B cell (primary cell): ENCODE measurements at places on chromosomes 3 and 15. TPM values are rescaled to one million over a fixed set of nuclear protein-coding genes. Genes with fewer than 3 reads are reported as not detected.

CELF6 gene
- 4.3 and 5.3 TPM in 2 replicates for total RNA-seq

DNA sequence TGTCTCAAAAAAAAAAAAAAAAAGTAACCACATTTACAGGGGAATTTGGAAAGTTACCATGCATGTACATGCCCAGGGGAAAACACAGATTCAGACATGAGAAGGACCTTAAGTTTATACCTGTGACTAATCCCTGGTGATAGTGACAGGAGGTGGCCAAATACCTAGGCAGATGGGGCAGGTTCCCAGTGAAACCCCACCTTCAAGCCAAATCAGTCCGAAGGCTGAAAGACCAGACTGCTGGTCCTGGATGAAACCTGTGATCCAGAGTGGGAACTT lies 15.8 kb downstream of the SPCS1 start:
- DNase-seq = no peak
- H3K36me3 ChIP-seq = no peaks in the 10 kb centered on the region
- H3K27me3 ChIP-seq = no peaks in the 10 kb centered on the region
- H3K4me3 ChIP-seq = no peak overlapping the region

LMOD3 gene
- not detected in 2 replicates for total RNA-seq

- H3K27me3 ChIP-seq = no peaks in the 10 kb centered on the region
- DNase-seq = no peak
- H3K27ac ChIP-seq = no peak overlapping the region
These were observed 31.0 kb downstream of the TMOD2 start for GRCh38 chr15:51782357-51782896.

GRCh38 chr3:178736300-178736699 lies 200.1 kb downstream of the KCNMB2 start:
- H3K4me1 ChIP-seq = no peaks in the 10 kb centered on the region
- no peak overlapping the region for H3K27ac ChIP-seq
- H3K4me3 ChIP-seq = no peak overlapping the region
- H3K27me3 ChIP-seq = no peaks in the 10 kb centered on the region
- DNase-seq = no peak

DNA sequence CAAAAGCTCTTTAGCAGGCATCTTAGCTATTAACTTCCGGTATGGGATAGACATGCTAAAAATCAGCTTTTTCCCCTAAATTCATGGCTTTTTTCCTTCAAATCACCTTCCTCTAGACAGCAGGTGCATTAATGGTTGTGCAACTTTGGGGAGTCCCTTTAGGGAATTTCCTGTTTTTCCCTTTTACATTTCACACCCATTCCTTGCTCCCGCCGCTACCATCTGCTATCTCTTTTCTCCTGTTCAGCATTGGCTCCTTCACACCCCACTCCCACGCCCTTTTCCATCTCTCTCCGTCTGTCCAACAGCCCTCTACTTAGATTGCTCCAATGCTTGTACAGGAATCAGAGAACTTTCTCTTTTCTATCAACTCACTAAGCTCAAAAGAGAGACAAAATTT lies 43.4 kb downstream of the FEZF2 start:
- no peaks in the 10 kb centered on the region for H3K27me3 ChIP-seq
- H3K36me3 ChIP-seq = no peaks in the 10 kb centered on the region
- DNase-seq = no peak
- no peaks in the 10 kb centered on the region for H3K4me1 ChIP-seq

DNA sequence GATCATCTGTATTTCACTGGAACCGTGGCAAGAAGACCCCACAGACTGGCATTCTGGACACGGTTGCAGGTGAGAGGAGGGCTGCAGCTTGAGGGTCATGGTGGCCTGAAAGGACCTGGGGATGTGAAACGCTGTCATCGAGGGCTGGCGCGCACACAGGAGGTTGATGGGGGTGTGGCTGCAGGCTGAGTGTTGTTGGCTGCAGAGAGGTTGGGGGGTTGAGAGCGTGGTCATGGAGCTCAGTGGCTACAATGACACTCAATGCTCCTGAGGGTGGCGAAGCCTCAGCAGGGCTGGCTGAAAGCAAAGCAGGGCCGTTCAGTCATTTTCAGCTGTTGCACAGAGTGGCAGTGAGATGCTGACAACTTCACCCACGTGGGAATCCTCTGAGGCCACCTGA lies 21.0 kb downstream of the CPN2 start:
- no peaks in the 10 kb centered on the region for H3K36me3 ChIP-seq
- peaks cover 9% of the 10 kb centered on the region for H3K4me1 ChIP-seq
- DNase-seq = no peak
- no peak overlapping the region for H3K4me3 ChIP-seq
- H3K27me3 ChIP-seq = no peaks in the 10 kb centered on the region

DNA sequence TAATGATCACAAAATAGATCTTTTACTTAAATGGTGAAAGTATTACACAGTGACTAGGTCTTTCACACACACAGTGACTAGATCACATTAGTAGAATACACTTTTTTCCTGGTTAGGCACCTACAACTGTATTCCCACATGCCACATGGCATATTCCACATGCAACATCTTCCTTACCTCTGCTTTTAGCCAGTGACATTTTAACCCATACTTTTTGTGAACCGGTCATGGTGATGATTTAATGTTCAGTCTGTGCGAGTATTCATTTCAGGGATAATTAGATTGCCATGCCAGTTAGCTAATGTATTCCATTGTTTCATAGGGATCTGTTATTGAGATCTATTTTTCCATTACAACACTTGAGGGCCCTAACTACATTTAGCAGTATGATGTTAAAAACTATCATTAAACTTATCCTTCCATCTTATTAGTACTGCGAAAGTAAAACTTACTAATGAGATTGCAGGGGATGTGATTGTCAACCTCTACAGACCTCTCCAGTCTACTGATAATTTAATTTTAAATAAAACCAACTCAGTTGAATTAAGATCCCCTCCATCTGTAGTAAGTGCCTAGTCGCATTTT lies 28.3 kb downstream of the TSEN2 start:
- H3K36me3 ChIP-seq = peaks cover 2% of the 10 kb centered on the region
- H3K27me3 ChIP-seq = no peaks in the 10 kb centered on the region
- DNase-seq = no peak
- H3K27ac ChIP-seq = no peak overlapping the region
- H3K4me1 ChIP-seq = no peaks in the 10 kb centered on the region

DNA sequence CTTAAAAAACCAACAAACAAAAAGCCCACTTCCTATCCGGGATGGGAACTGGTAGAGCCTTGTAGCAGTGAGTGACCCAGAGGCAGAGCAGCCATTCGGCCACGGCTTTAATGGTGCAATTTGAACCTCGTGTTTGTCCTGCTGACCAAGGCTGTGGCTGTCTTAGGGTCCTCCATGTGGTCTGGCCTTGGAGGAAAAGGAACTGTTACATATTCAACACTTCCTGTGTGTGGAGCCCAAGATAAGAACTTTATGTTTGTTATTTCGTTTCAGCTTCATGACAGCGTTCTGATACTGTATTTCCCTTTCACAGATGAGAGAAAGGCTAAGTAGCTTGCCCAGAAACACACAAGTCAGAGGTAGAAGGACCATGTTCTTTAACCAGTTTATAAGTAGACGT lies 269.8 kb downstream of the SV2B start:
- no peak for DNase-seq
- no peaks in the 10 kb centered on the region for H3K4me1 ChIP-seq
- no peak overlapping the region for H3K4me3 ChIP-seq
- H3K27ac ChIP-seq = no peak overlapping the region
- no peaks in the 10 kb centered on the region for H3K36me3 ChIP-seq

DNA sequence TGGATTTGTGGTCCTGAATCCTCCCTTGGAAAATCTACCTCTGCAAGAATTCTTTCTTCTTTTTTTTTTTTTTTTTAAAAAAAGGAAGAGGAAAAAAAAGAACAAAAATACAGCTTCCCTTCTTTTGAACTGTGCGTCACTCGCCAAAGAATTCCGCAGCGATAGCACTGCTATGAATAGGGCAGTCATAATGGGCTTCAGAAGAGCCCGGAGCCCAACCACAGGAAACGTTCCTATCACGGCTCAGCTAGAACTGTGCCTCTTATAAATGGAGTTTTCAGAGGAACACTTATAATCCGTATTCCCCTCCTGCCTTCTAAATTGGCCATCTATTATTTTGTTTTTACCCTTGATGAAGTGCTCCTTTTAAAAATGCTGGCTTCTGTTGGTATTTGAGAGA lies 227.7 kb downstream of the ADAMTS17 start:
- H3K27me3 ChIP-seq = no peaks in the 10 kb centered on the region
- H3K4me3 ChIP-seq = no peak overlapping the region

- no peak overlapping the region for H3K4me3 ChIP-seq
- no peaks in the 10 kb centered on the region for H3K27me3 ChIP-seq
- H3K4me1 ChIP-seq = peaks cover 20% of the 10 kb centered on the region
- H3K27ac ChIP-seq = no peak overlapping the region
- DNase-seq = no peak
These were observed 39.7 kb downstream of the ZNF445 start for GRCh38 chr3:44437800-44438199.

FBN1 gene
- total RNA-seq = 0.25 and 0.53 TPM in 2 replicates

CAV3 gene
- total RNA-seq = not detected in 2 replicates

C3orf80 gene
- not detected in 2 replicates for total RNA-seq

DNA sequence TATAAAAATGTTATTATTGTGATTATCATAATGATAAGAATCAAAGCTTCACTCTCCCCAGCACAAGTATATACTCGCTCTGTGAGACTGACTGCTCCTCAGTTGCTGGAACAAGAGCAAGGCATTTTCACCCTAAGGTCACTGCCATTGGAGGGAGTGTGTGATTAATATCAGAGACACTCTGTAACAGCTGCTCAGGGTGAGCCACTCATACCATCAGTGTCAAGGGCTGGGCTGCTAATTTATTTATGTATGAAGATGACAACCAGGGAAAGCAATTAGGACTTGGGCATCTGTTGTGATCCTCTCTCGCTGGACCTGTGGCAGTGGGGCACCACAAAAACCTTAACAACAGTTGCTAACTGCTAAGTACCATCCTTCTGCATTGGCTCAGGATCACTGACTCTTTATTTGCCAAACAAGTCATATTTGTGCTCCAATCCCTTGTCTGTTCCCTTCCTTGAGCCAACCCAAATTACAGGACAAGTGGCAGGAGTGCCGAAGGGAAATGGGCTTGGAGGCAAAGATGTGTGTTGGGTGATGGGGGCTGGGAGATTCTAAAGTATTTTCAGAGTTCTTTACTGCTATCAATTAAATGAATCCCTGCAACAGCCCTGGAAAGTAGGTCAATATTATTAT lies 297.5 kb upstream of the STT3B start:
- peaks cover 32% of the 10 kb centered on the region for H3K4me1 ChIP-seq
- H3K27ac ChIP-seq = no peak overlapping the region
- DNase-seq = no peak
- no peaks in the 10 kb centered on the region for H3K27me3 ChIP-seq
- H3K36me3 ChIP-seq = no peaks in the 10 kb centered on the region

DNA sequence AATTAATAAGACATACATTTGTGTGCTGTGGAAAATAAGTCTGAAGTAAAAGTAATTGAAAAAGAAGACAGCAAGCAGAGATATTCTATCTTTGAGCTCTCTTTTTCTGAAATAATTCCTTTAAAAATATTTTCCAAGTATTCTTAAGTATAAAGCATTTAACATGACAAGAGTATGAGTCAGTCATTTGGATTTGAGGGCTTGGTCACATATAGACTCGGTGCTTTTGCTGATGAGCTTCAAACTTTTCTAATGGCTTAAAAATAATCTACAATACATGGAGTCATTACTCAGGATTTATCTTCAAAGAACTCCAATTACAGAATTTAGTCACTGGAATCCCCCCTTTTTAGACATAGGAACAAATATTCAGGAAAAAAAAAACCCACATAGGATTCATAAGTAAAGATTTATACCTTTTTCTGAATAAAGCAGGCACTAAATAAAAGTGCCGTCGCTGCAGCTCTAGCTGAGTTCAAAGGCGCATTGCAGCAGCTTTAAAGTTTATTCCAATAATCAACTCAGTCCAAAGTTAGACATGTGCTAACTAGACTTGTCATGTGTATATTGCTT lies 147.5 kb downstream of the CTNNB1 start:
- H3K27me3 ChIP-seq = no peaks in the 10 kb centered on the region
- no peak for DNase-seq
- no peak overlapping the region for H3K4me3 ChIP-seq
- H3K4me1 ChIP-seq = no peaks in the 10 kb centered on the region

DNA sequence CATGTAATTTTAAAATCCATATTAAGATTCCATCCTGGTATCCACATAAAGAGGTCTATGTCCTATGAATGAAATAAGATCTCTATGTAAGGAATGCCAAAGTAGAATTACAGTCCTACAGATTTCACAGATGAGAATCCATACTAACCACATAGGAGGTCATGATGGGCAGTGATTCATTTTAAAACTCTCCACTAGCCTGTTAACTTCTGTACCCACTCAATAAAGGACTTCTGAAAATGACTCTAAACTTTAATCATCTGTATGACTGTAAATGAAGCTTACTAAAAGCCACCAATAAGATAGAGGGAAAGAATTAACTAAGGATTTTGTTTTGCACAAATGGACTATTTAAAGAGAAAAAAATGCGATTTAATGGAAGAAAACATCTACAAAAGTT lies 28.7 kb downstream of the MORC1 start:
- no peak for DNase-seq
- no peaks in the 10 kb centered on the region for H3K27me3 ChIP-seq
- H3K36me3 ChIP-seq = no peaks in the 10 kb centered on the region

- peaks cover 2% of the 10 kb centered on the region for H3K36me3 ChIP-seq
- H3K4me1 ChIP-seq = peaks cover 12% of the 10 kb centered on the region
- no peak overlapping the region for H3K27ac ChIP-seq
- no peak overlapping the region for H3K4me3 ChIP-seq
- H3K27me3 ChIP-seq = no peaks in the 10 kb centered on the region
- no peak for DNase-seq
These were observed 3.9 kb downstream of the TOMM70 start for GRCh38 chr3:100396967-100397366.

PLXNA1 gene
- 22.3 and 24.2 TPM in 2 replicates for total RNA-seq

CCDC50 gene
- total RNA-seq = 121 and 124 TPM in 2 replicates

- DNase-seq = peak; percentile 73
- no peaks in the 10 kb centered on the region for H3K36me3 ChIP-seq
- peak overlapping the region; percentile 28 for H3K4me3 ChIP-seq
- H3K27ac ChIP-seq = peak overlapping the region; percentile 97
- no peaks in the 10 kb centered on the region for H3K27me3 ChIP-seq
These were observed 402.1 kb downstream of the PDCD6IP start for GRCh38 chr3:34200576-34200975.

GOLGA6L10 gene
- total RNA-seq = 1.1 and 2.1 TPM in 2 replicates

SLC22A13 gene
- total RNA-seq = 0.70 and 0.91 TPM in 2 replicates

- H3K36me3 ChIP-seq = no peaks in the 10 kb centered on the region
- no peak overlapping the region for H3K27ac ChIP-seq
- DNase-seq = no peak
These were observed 1.6 kb downstream of the INSYN1 start for GRCh38 chr15:73751511-73751898.
